ENCODE measurements at places on chromosomes 7 and 10.

DNA sequence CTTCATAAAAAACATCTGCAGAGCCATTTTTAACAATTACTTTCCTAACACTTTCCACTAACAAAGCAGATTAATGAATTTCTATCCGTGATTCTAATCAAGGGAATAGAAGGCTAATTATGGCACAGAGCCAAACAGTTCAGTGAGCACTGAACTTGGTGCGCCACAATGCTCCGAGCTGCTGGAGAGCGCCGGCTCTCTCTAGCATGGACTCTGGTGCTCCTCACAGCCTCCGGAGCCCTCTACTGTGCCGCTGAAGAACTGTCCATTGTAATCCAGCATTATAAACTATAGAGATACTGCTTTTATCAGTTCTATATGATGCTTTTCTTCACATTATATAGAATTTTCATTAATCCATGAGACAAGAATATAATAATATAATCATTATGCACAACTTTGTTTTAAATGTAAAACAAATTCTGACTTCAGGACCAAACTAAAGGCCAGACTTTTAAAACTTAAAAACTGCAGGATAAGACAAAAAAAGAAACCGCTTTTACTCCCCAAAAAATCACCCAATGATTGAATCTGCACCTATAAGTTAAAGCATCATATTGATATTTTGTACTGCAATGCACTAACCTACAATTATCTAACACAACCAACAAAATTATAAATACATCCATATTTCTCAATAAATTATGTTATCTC, 123.6 kb downstream of the RNF32 start:
- DNase-seq = no peak

DNA sequence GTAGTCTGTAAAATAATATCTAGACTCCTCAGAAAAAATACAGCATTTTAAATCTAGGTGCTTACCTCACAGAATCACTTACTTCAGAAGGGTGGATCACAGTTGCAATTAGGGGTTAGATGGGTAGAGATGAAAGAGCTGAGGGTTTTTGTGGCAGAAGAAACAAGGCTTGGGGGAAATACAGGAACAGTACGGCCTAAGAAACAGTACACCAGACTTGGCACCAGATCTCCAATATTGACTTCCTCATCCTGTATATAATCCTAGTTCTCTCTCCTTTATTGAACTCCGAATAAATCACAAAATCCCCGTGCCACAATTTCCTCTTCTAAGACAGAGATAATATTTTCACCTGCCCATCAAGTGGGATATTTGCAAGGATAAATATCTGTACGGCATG, 14.3 kb downstream of the CEP41 start:
- DNase-seq = no peak

- DNase-seq = no peak
Observed at GRCh38 chr7:77467408-77467807, 51.3 kb upstream of the GSAP start.

- no peak for DNase-seq
Observed at GRCh38 chr10:46538155-46538554, 18.3 kb downstream of the GPRIN2 start.

- DNase-seq = no peak
Observed at GRCh38 chr10:75880031-75880775, 448.8 kb downstream of the LRMDA start.

DNA sequence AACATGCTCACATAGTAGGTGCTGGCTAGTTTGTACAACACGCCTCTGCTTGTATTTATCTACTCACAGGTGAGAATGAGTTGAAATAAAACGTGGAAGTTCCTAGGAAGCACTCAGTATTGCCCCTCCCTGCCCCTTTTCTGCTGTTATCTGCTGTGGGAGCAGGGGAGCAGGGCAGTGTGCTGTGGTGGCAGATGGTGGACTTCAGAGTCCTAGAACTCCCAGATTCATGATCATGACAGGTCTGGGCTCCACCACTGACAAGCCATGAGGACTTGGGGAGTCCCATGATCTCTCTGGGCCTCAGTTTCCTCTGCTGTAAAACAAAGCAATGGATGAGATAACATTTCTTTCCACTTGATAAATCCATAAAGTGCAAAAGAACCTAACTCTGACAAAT, 11.6 kb upstream of the PRKCQ start:
- no peak for DNase-seq

GRCh38 chr7:537911-538634, 18.4 kb upstream of the PDGFA start:
- DNase-seq = no peak

DNA sequence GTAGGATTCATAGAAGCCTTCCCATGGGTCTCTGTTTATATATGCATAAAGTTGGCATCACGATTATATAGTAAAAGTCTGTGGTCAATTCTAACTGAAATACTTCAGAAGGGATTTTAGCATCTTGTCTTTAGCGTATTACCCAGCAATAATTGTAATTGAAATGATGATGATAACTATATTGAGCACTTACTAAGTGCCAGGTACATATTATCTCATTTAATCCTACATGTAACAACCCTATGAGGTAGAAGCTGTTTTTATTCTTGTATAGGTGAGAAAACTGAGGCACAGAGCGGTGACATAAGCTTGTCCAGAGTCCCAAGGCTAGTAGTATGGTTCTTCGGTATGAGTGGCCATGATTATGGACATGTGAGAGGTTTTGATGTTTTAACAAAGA, 33.8 kb downstream of the PANK1 start:
- no peak for DNase-seq

- no peak for DNase-seq
Observed at GRCh38 chr7:39211581-39211980, 233.9 kb downstream of the POU6F2 start.

DNA sequence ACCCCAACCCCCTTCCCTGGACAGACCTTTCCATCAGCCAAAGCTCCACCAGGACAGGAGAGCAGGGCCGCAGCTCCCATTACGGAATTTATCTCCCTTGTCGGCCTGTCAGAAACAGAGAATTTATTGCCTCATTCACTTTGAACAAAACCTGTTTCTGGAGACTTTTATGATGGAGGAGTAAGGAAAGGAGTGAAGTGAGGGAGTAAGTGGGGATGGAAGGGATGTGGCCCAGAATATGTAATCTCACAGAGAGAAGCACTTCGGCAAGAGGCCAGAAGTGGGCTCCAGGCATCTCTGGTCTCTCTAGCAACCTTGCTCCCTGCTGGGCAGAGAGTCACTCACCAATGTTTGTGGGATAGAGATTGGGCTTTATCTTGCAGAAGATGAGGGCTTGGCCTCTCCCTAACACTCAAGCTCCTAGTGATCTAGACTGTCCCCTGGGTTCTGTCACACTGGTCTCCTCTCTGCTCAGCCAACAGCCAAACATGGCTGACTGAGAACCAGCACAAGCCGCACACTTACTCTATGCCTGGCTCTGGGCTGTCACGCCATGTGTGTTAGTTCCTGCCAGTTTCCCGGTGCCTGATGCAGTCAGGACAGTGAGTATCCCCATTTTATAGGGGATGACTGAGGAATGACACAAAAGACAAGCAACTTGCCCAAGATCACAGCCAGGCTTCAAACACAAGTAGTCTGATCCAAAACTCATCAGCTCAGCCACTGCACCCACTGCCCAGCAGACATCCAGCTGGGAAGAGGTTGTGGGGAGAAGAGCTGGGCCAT, 149.4 kb upstream of the ZMIZ1 start:
- DNase-seq = no peak

DNA sequence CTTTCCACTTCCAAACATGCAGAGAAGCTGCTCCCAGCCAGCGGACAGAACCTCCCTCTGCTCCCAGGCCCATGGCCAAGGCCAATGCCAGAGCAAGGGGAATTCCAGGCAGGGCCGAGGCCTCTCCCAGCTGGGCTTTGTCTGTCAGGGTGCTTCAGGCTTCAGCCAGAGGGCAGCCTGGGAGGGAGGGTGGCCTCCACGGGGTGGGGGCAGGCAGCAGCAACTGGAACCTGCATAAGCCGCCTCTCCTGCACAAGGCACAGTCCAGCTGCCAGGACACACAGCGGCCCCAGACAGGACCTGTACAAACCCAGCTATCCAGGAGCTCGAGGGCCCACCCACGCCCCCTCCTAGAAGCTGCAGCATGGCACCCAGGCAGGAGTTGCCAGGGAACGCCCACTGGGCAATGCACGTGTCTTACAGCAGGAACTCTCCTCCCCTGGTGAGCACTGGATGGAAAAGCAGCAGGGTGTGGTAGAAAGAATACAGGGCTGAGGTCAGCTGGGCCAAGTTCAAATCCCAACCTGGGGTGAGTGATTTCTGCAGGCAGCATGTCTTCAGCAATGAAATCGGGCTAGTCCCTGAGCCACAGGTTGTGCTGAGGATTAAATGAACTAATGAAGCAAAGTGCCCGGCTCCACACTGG, 7.6 kb downstream of the FAM53B start:
- no peak for DNase-seq

DNA sequence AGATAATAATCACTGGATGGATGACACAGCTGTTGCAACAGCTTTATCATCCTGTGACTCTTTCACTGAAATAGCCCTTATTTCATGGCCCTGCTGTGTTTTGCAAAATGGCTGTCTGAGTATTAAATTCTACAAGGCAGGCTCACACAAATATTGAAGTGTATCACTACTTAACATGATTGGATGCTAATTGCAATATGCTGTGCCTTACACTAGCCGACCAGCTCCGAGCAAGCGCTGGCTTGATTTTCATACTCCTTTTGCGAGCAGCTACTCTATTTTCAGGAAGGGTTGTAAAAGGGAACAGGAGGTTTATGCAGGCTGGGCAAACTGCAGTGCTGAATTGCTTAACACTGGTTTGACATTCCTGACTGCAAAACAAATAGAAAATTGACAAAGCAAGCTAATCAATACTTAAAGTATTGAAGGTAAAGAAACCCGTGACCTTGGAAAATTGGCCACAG, 121.6 kb downstream of the CACNB2 start:
- no peak for DNase-seq

DNA sequence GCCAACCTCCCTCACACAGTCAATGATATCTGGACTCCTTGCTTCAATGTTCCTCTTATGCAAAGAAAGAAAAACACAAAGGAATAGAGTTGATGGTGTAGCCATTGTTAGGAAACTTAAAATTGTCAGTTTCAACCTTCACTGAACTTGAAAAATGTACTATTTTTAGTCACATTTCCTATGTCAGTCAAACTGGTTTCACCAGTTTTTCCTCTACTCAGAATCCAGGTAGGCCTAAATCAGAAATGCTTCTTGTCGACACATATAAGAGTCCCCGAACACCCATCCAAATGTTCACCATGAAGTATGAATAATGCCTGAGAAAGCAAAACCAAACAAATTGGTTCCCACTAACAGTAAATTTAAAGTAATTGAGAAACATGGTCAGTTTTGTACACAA, 42.4 kb upstream of the ZMYND11 start:
- no peak for DNase-seq

- no peak for DNase-seq
Observed at GRCh38 chr7:102912742-102913141, at the start of gene LRRC17. Gene LRRC17, plus strand, starts transcription at chr7:102913000. Its CDS starts 20,914 bp downstream, at chr7:102933914.

DNA sequence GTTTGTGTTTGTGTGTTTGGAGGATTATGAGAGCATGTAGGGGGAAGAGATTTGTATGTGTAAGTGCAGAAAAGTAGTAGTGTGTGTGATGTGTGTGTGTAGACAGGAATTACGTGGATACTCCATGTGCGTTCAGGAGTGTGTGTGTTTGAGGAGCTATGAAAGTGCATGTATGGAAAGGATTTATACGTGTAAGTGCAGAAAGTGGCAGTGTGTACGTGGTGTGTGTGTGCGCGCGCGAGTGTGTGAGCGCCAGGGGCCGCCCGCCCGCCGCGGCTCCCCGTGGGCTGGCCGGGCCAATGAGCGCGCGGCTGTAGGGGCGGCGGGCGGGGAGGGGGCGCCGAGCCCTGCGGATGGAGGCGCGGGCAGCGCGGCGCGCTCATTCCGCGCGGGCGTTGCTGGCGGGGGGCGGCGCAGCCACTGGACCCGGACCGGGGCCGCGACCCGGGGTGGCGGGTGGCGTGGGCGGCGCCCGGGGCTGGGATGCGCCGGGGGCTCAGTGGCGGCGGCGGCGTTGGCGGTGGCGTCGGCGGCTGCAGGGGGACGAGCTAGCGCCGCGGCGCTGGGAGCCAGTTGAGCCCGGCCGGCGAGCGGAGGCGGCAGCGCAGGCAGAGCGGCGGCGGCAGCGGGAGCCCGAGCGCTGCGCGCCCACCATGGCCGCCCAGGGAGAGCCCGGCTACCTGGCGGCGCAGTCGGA, at the start of gene BICC1:
TSS of gene BICC1 (plus strand) at position 382 of the 697 bp plus-strand sequence. CDS start at position 654, 272 bp downstream.
- no peak for DNase-seq

GRCh38 chr10:73408061-73408460, 5.8 kb downstream of the ANXA7 start:
- no peak for DNase-seq

- DNase-seq = no peak
Observed at GRCh38 chr10:37549054-37549453, 308.4 kb downstream of the ZNF248 start.

DNA sequence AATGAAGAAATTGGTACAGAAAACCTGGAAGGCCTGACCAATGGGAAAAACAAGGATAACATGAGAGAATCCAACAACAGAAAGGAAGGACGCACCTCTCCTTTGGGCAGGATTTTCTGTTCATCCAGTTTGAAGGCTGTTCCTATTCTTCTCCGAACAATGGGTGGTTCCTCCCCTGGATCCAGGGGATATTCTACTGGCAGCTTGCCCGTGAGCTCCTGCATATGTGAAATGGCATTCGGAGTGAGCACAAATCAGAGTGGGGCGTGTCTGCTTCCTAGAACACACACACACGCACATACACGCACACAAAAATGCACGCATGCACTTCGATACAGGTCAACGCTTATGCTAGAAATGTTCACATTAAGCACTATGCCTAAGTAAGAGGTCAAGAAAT, 83.5 kb downstream of the PRPF18 start:
- DNase-seq = no peak

- no peak for DNase-seq
Observed at GRCh38 chr10:33817605-33818004, 483.1 kb upstream of the NRP1 start.

DNA sequence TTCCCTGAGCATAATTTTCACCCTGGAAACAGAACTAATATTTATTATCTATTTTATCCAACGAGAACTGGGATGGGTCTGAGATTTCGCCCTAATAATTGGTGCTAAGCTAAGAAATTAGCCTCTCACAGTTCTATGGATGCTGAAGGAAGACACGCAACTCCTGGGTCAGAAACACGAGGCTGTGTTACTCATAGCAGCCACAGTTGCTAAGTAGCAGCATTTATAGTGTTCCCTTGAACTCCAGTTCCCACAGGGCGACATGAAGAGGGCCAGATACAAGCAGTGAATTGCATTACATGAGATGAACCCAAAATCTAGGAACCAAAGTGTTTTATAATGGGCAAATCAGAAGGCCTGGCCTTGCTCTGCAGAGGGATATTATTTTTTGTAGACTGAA, 109.8 kb upstream of the AGR3 start:
- no peak for DNase-seq

DNA sequence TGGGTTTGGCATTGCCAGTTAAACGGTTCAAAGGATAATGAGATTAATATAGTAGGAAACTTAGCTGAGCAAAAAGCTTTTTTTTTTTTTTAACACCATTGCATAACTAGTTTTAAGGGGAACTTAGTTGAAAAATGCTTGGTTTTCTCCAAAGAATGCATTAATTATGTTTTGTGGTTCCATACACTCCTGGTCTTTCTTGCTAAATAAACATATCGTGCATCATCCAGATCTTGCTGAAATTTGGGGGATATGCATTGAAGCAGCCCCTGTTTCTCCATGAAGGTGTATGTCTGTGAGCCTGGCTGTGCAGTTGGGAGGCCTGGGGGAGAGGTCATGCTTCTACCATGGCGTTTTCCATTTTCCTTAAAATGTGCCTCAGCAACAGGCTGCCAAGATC, 558.2 kb upstream of the GALNT17 start:
- no peak for DNase-seq

- DNase-seq = no peak
Observed at GRCh38 chr7:90777465-90777864, 181.3 kb downstream of the CDK14 start.
